Left ventricle myocardium inferior (tissue), 1 donor: ENCODE measurements at places on chromosomes 7 and 10. TPM values are rescaled to one million over a fixed set of nuclear protein-coding genes. Genes with fewer than 3 reads are reported as not detected.

SLC26A3 gene
- 0.33 TPM for total RNA-seq

NPY gene
- not detected for total RNA-seq

C7orf57 gene
- not detected for total RNA-seq

PILRA gene
- 2.0 TPM for total RNA-seq

ADAM22 gene
- 1.9 TPM for total RNA-seq

UPK3BL1 gene
- total RNA-seq, result 14.5 TPM

GRCh38 chr10:131842351-131843088 lies 58.3 kb upstream of the PPP2R2D start:
- H3K4me1 ChIP-seq, result no peaks in the 10 kb centered on the region
- no peaks in the 10 kb centered on the region for H3K36me3 ChIP-seq
- H3K27me3 ChIP-seq, result peaks cover 30% of the 10 kb centered on the region

DNA sequence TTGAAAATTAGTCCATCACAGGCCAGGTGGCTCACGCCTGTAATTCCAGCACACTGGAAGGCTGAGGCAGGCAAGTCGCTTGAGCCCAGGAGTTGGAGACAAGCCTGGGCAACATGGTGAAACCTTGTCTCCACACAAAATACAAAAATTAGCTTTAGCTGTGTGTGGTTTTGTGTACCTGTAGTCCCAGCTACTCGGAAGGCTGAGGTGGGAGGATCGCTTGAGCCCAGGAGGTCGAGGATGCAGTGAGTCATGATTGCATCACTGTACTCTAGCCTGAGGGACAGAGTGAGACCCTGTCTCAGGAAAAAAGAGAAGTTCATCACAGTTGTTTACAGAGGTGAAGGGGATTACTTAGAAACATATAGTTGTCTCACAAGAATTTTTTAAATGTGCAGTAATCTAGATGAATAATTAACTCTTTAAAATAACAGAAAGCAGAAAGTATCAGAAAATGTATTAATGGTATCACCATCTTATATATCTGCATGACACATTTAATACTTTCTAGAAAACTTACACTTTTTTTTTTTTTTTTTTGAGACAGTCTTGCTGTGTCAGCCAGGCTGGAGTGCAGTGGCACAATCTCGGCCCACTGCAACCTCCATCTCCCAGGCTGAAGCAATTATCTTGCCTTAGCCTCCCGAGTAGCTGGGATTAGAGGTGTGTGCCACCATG lies 8.9 kb downstream of the LCOR start:
- peaks cover 76% of the 10 kb centered on the region for H3K4me1 ChIP-seq
- no peak overlapping the region for H3K4me3 ChIP-seq
- DNase-seq, result no peak

DNA sequence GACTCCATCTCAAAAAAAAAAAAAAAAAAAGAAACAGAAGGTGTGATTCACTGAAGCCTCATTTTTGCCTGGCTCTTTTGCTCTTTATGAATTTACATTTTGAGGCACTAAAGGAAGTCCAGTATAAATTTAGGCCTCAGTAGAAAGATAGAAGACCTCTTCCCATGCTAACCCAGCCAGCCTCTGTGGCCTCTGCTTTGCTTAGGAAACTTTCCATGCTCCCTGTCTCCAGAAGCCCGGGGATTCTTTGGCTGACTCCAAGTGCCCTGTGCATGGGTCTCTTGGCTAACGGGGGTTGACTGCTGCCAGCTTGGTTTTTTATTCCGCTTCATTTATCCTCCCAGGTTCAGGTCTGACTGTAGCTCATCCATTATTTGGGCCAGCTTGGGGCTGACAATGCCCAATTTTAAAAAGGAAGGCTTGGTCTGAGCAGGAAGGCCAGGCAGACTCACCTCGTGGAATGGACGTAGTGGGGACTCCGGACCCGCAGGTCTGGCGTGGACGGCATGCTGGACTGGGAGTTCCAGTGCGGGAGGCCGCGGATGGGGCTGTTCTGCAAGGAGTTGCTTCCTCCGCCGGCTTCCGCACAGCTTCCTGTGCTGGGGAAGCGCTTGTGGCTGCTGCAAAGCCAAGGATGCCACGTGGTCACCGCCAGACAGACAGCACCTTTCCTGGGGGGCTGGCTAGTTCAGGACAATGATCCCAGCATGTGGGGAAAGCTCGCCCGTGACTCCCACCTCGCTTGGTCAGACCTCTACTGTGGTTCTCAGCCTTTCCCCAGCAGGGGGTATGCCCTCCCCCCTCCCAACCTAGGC lies 72.3 kb downstream of the PRPF18 start:
- no peaks in the 10 kb centered on the region for H3K27me3 ChIP-seq
- H3K4me3 ChIP-seq, result no peak overlapping the region
- peak overlapping the region; percentile 79 for H3K27ac ChIP-seq
- H3K36me3 ChIP-seq, result peaks cover 81% of the 10 kb centered on the region
- DNase-seq, result peak; percentile 65

GRCh38 chr10:128062331-128062880 lies 63.8 kb downstream of the MKI67 start:
- H3K27ac ChIP-seq, result peak overlapping the region; percentile 75
- H3K27me3 ChIP-seq, result no peaks in the 10 kb centered on the region
- no peak for DNase-seq
- peak overlapping the region; percentile 22 for H3K4me3 ChIP-seq
- H3K4me1 ChIP-seq, result peaks cover 40% of the 10 kb centered on the region
- H3K36me3 ChIP-seq, result peaks cover 25% of the 10 kb centered on the region

GRCh38 chr7:646951-647350 lies 79.5 kb upstream of the DNAAF5 start:
- no peaks in the 10 kb centered on the region for H3K27me3 ChIP-seq
- no peak for DNase-seq
- H3K27ac ChIP-seq, result no peak overlapping the region
- H3K36me3 ChIP-seq, result no peaks in the 10 kb centered on the region

GRCh38 chr7:3243256-3243655 lies 57.8 kb upstream of the SDK1 start:
- H3K27ac ChIP-seq, result no peak overlapping the region
- no peaks in the 10 kb centered on the region for H3K4me1 ChIP-seq
- H3K4me3 ChIP-seq, result no peak overlapping the region

DNA sequence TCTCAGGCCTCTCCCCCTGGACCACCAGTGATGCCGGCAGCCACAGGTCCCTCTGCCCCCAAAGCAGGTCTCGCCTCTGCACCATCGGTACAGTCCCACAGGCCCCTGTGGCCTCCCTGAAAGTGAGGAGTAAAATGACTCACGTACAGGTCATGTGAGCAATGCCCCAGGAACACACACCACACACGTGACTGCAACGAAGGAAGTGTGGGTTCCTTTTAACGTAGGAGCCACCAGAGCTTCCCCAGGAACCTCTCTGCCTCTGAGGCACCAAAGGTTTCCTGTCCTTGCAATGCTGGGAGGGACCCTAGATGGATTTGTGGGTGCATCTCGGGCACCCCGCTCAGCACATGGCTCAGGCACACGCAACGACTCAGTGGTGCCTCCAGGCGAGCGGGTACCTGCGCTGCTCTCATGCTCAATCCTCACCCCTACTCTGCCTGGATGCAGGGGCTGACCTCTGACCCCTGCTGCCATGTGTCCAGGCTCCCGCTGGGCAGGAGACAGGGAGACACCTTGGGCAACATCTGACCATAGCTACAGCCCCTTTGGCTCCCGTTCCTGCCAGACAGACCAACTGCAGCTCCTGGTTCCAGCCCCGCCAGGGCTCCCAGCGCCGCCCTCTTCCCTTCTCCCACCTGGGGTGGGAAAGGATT lies 120.7 kb downstream of the PRKAG2 start:
- H3K4me3 ChIP-seq, result no peak overlapping the region
- peak overlapping the region; percentile 87 for H3K27ac ChIP-seq
- H3K36me3 ChIP-seq, result no peaks in the 10 kb centered on the region
- DNase-seq, result no peak
- peaks cover 38% of the 10 kb centered on the region for H3K4me1 ChIP-seq

DNA sequence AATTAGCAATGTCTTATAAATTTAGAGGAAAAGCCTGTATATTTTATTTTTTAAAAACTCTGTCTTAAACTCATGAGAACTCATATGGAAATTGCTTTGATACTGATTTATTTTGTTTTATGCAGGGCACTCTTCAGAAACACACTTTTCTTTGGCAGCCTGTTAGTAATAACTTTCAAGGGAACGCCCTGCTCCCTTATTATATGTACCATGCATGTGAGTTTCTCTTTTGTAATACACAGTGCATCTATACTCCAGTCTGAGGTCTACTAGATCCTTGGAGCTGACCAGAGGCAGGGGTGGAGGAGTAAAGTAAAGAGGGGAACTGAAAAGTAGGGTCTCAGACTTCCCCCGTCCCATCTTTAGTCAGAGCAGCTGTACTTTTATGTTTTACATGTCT lies 40.2 kb downstream of the GPR85 start:
- H3K4me1 ChIP-seq, result no peaks in the 10 kb centered on the region
- no peak overlapping the region for H3K27ac ChIP-seq
- H3K27me3 ChIP-seq, result no peaks in the 10 kb centered on the region
- no peak for DNase-seq
- H3K4me3 ChIP-seq, result no peak overlapping the region

- no peak for DNase-seq
- peaks cover 35% of the 10 kb centered on the region for H3K4me1 ChIP-seq
- peak overlapping the region; percentile 30 for H3K27ac ChIP-seq
- H3K4me3 ChIP-seq, result no peak overlapping the region
- H3K27me3 ChIP-seq, result no peaks in the 10 kb centered on the region
Observed at GRCh38 chr7:39606352-39606751, 17.0 kb upstream of the RALA start.

DNA sequence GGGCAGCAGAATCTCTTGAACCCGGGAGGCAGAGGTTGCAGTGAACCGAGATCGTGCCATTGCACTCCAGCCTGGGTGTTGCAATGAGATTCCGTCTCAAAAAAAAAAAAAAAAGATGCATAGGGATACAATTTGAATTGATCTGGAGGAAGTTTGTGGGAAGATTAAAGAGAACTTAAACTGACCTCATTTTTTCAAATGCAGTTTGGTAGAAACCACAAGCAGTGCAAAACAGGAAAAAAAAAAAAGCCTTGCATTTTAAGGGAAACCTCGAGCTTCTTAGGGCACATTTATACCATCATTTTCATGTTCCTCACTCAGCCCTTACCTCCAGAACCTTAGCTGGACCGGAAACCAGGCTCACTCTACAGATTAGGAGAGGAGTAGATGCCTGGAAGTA lies 2.8 kb downstream of the KCTD7 start:
- no peak overlapping the region for H3K4me3 ChIP-seq
- H3K27ac ChIP-seq, result no peak overlapping the region
- peaks cover 24% of the 10 kb centered on the region for H3K36me3 ChIP-seq
- no peaks in the 10 kb centered on the region for H3K27me3 ChIP-seq

- peaks cover 92% of the 10 kb centered on the region for H3K36me3 ChIP-seq
- H3K4me3 ChIP-seq, result no peak overlapping the region
- H3K4me1 ChIP-seq, result peaks cover 71% of the 10 kb centered on the region
Observed at GRCh38 chr10:95343573-95343972, 52.8 kb upstream of the PDLIM1 start.

GRCh38 chr7:72441791-72442190 lies 29.7 kb upstream of the CALN1 start:
- no peaks in the 10 kb centered on the region for H3K36me3 ChIP-seq
- H3K27ac ChIP-seq, result no peak overlapping the region
- peaks cover 75% of the 10 kb centered on the region for H3K27me3 ChIP-seq

DNA sequence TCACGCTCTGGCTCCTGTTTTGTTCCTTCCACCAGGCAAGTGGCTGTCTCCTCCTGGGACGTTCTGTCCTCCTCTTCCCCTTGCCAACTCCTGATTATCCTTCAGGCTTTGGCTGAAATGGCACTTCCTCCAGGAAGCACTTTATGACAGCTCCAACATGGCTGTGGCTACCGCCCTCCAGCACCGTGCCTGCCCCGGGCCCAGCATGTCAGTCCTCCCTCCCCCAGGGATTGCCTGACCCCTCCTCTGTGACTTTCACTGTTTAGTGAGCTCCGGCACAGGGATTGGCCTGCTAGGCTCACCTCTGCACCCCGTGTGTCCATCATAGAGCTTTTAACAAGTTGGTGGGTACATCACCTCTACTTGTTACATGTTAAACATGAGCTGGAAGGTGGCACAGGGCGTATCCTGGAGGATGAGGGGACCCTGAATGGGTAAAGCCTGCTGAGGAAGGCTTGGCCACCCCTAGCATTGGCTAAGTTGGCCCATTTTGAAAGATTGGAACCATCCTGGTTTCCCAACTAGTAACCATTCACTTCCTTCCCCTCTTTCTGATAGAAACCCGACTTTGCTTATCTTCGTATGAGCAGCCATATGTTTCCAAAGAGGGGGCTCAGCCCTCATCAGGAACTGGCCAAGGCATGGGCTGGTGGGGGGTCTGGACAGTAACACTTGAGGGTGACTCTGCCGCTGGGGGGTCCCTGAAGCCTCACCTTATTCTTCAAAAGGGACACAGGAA lies 10.5 kb upstream of the ADAMTS14 start:
- H3K4me3 ChIP-seq, result no peak overlapping the region
- DNase-seq, result no peak
- H3K27me3 ChIP-seq, result no peaks in the 10 kb centered on the region
- no peak overlapping the region for H3K27ac ChIP-seq
- H3K36me3 ChIP-seq, result no peaks in the 10 kb centered on the region
- peaks cover 3% of the 10 kb centered on the region for H3K4me1 ChIP-seq

DNA sequence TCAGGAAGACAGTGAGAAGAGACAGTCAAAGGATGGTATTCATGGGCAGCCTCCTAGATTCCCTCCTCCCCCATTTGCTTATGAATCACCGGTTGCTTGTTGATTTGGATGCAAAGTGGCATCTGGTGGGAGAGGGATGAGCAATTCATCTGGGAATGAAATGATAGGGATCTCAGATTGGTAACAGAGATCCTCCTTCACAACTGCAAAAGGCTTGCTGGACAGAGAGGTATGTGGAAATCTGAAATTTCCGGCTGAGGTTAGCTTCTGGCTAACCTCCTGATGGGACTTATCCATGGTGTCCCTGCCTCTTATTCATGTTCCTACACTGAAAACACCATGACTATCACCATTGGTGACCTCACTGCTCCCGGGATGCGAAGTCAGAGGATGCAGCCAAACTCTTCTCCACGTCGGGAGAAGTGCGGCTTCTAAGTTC lies 48.4 kb upstream of the PODXL start:
- no peak overlapping the region for H3K27ac ChIP-seq
- DNase-seq, result no peak
- no peak overlapping the region for H3K4me3 ChIP-seq
- H3K36me3 ChIP-seq, result no peaks in the 10 kb centered on the region
- no peaks in the 10 kb centered on the region for H3K27me3 ChIP-seq

DNA sequence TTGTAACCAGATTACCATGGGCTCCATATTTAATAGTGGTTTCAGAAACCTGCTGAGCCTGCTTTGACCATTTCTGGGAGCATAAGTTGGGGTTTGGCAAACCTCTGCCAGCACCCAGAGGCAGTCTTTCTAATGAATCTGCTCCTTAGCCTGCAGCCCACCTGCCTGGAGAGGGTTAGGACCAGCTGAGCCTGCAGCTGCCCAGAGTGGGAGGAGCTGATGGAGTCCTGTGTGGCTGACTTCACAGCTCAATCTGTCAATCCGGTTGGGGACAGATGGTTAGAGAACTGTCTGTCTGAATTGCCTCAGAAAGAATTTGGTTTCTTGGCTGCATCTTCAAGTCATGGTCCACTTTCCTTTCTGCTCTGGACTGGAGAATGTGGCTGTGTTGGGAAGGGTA lies 444.6 kb downstream of the NRG3 start:
- no peak overlapping the region for H3K4me3 ChIP-seq
- H3K4me1 ChIP-seq, result no peaks in the 10 kb centered on the region
- DNase-seq, result no peak
- no peaks in the 10 kb centered on the region for H3K27me3 ChIP-seq
- H3K27ac ChIP-seq, result no peak overlapping the region

GRCh38 chr10:60262647-60263126 lies 127.0 kb downstream of the ANK3 start:
- no peak overlapping the region for H3K27ac ChIP-seq
- H3K27me3 ChIP-seq, result no peaks in the 10 kb centered on the region
- H3K4me3 ChIP-seq, result no peak overlapping the region
- DNase-seq, result no peak

GRCh38 chr10:50063100-50063499 lies 4.7 kb upstream of the WASHC2A start:
- peaks cover 17% of the 10 kb centered on the region for H3K4me1 ChIP-seq
- H3K4me3 ChIP-seq, result no peak overlapping the region
- no peak overlapping the region for H3K27ac ChIP-seq
- DNase-seq, result no peak
